Colonic mucosa (tissue), 4 donors: ENCODE measurements at places on chromosomes 5 and 9. TPM values are rescaled to one million over a fixed set of nuclear protein-coding genes. Genes with fewer than 3 reads are reported as not detected.

Gene RNF44
- total RNA-seq = 58.2 TPM

DNA sequence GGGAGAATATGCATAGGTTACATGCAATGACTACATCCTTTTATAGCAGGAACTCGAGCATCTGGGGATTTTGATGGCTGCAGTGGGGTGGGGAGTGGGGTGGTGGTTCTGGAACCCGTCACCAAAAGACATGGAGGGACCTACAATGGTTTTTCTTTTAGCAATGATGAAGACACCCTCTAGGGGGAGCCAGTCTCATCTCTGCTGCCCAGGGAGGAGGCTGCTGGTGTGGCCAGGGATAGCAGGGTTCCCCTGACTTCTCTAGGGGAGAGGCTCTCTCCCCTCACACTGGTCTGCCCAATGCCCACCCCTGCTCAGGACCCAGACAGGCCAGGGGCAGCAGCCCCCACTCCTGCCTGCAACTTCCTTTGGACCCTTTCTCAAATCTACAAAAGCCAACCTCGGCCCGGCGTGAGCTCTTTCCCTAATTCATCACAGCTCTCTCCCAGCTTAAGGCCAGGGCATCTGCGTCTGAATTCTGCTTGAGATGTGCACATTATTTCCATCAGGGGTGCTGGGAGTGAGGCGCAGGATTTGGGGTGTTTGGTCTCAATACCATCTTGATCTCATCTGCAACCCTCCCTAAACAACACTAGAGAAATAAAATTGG is 73.6 kb upstream of the RETREG1 start:
- no peaks in the 10 kb centered on the region for H3K36me3 ChIP-seq
- no peak overlapping the region for H3K27ac ChIP-seq
- no peak overlapping the region for H3K4me3 ChIP-seq
- peak; percentile 38 for DNase-seq
- no peaks in the 10 kb centered on the region for H3K4me1 ChIP-seq

- no peaks in the 10 kb centered on the region for H3K27me3 ChIP-seq
- no peak for DNase-seq
- H3K36me3 ChIP-seq = no peaks in the 10 kb centered on the region
- H3K4me3 ChIP-seq = no peak overlapping the region
- H3K4me1 ChIP-seq = no peaks in the 10 kb centered on the region
Measured at GRCh38 chr9:19918630-19919029, 129.8 kb upstream of the SLC24A2 start.

DNA sequence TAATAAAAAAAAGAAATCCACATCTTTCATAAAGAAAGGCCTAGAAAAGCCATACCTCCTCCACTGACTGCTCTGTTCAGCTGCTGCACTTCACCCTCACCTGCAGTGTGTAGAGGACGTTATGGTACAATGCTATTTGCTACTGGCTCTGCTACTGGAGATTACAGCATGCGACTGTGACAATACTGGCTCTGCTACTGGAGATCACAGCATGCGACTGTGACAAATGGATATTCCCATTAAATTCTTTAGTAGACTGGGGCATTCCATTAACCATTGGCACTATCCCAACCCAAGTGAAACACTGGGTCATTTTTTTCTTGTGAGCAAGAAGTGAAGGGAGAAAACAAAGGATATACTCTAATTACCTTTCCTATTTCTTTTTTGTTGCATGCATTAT is 1063.5 kb upstream of the DMAC1 start:
- no peaks in the 10 kb centered on the region for H3K36me3 ChIP-seq
- DNase-seq = no peak
- H3K27ac ChIP-seq = no peak overlapping the region

Gene NR6A1
- 4.8 TPM for total RNA-seq

Gene PCDHGA4
- 0.20 TPM for total RNA-seq

Gene SYK
- total RNA-seq = 58.1 TPM
